Gastrocnemius medialis (tissue), 4 donors: ENCODE measurements at places on chromosomes 1 and 21.

- DNase-seq: no peak
Measured at GRCh38 chr1:223363856-223364684, at the start of gene SUSD4. SUSD4 (minus strand) TSS chr1:223364176; CDS start chr1:223363425, 751 bp downstream.

DNA sequence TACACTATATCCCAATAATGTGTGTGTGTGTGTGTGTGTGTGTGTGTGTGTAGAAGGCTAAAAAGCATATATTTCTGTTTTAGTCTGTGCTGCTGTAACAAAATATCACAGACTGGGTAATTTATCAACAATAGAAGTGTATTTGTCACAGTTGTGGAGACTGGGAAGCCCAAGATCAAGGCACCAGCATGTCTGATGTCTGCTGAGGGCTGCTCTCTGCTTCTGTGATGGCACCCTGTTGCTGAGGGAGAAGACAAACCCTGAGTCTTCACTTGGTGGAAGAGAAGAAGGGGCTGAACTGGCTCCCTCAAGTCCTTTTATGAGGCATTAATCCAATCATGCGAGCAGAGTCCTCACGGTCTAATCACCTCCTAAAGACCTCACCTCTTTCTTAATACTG, 23.0 kb upstream of the RAB4A start:
- no peak for DNase-seq

DNA sequence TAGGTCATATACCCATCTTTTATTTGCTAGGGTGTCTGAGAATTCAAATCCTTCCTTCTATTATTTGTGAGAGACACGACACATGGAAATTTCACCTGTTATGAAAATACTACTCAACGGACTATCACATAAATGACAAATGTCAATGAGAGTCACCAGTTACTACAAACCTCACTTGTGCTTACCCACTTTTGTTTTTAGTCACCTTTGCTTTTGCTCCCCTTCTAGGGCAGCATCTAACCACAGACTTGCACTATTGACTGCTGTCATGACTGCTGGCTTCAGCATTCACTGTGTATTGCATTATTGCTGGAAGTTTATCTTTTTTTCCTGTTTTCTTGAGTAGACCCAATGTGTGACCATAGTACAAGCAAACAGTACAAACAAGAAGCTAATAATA, 1048.0 kb downstream of the PLA2G4A start:
- no peak for DNase-seq

- no peak for DNase-seq
Measured at GRCh38 chr1:188023206-188023605, 1194.5 kb downstream of the PLA2G4A start.

DNA sequence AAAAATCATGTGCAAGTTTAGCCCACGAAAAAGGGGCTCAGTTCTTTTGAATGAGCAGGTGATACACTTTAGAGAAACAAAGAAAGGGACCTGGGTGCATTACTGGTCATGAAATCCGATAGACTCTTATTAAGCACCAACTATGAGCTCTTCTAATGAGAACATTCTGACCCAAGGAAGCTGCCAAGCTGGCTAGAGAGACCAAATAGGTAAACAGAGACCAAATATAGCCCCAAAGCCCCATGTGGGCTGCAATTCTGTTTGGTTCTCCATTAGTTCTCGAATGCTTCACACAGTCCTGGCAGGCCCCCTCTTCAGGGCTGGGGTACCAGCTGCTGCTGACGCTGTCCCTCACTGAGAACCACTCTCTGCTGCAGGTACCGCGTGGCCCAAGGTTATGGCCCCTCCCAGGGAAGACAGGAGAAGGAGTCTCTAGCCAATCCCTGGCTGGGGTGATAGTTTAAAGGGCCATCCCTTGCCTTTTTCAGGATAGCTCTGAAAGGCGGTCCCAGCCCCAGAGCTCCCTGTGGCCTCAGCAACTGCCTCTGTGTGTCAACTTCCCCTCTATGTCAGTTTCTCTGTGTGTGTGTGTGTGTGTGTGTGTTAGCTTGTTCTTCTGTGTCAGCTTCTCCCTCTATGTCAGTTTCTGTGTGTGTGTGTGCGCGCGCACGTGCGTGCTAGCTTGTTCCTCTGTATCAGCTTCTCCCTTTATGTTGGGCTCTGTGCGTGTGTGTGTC, 7.1 kb upstream of the UBXN10 start:
- DNase-seq: peak; percentile 20

DNA sequence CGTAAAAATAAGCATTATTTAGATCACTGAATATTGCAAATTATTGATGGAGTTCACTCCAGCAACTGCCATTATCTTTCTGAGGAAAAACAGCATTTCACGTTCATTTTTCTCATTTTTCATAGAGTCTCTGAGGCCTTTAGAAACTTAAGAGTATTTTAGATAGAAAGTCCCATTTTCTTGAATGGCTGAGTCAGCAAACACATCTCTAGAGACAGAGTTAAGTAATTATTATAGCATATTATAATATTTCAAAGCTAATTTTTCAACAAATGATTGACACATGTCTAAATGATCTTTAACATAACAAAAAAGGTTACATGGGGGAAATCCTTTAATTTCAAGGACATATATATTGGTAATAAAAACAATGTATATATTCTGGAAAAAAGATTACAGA, 31.8 kb downstream of the RGS18 start:
- DNase-seq: no peak

- no peak for DNase-seq
Measured at GRCh38 chr1:231706934-231707333, 80.3 kb downstream of the DISC1 start.

GRCh38 chr1:171610385-171610784, 11.7 kb upstream of the MYOCOS start:
- no peak for DNase-seq

DNA sequence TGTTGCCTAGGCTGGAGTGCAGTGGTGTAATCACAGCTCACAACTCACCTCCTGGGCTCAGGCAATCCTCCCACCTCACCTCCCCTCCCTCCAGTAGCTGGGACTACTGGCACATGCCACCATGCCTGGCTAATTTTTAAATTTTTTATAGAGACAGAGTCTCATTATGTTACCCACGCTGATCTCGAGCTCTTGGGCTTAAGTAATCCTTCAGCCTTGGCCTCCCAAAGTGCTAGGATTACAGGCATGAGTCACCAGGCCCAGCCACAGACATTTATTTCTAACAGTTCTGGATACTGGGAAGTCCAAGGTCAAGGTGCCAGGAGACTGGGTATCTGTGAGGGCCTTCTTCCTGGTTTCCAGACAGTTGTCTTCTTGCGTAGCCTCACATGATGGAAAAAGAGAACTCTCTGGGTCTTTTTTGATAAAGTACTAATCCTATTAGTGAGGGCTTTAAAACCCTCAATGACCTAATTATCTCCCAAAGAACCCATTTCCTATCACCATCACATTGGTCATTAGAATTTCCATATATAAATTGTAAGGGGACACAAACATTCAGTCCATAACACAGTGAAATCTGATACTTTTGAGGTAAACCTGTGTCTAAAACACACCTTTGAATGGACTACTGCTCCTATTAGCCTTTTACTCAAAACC, 67.9 kb downstream of the PHACTR4 start:
- peak; percentile 77 for DNase-seq

GRCh38 chr1:102967786-102968185, 140.5 kb downstream of the COL11A1 start:
- no peak for DNase-seq

- no peak for DNase-seq
Measured at GRCh38 chr21:21000591-21001175, 2.5 kb downstream of the NCAM2 start.

GRCh38 chr1:204084247-204084772, 11.4 kb downstream of the SOX13 start:
- peak; percentile 85 for DNase-seq

DNA sequence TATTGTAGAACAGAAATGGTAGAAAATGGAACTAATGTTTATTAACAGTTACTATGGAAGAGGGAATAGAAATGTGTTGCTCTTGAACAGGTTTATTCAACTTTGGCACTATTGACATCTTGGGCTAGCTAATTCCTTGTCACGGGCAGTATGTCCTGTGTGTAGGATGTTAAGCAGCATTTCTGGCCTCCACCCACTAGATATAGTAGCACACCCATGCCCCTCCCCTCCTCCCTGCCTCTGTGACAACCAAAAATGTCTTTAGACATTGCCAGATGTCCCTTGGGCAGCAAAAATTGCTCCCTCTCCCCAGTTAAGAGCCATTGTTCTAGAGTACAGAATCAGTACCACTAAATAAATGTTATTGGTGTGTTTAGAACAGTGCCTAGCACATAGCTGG, 91.4 kb upstream of the TPTE start:
- DNase-seq: no peak

DNA sequence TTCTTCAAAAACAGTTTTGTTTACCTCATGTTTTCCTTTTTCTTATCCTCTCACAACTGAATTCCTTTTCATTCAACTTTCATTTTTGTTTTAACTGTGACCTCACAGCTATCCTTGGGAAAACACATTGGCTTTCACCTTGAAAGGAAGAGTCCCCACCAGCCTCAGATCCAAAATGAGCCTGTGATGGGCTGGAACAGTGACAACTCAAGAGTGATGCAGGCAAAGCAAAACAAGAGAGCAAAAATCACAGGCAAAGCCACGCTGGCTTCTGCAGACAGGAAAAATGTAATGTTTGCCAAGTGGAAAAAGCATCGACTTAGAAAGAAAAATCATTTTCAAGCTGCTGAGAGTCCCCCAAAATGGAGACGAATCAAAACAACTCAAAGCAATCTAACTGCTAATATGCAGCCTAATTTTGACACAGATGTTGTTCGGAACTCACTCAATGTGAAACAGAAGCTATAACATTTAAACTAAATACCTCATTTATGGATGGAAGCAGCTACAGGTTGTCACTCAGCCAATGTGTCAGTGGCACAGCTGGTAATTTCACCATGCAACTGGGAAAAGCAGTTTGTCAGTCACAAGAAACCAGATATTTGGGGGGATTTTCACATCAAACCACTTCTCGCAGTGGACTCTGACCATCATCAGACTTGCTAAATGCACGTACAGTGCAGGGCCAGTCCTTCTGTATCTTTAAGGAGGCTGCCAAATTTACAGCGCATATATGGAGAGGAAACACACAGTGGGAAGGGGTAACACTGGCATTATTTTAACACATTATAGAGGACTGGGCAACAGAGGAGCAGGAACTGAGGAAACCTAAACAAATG, 50.7 kb downstream of the ALG14 start:
- DNase-seq: no peak

DNA sequence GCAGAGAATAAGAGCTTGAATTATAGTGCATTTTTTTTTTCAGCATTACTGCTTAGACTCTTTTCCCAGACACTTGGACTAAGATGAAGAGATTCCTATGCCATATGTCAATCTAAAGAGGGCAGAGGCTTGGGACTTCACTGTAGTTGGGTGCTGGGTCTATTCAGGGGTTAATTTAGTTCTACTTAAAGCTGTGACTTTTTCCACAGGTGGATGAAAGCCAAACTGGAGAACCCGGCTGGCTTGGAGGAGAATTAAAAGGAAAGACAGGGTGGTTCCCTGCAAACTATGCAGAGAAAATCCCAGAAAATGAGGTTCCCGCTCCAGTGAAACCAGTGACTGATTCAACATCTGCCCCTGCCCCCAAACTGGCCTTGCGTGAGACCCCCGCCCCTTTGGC, 104.8 kb downstream of the ATP5PO start:
- DNase-seq: no peak

DNA sequence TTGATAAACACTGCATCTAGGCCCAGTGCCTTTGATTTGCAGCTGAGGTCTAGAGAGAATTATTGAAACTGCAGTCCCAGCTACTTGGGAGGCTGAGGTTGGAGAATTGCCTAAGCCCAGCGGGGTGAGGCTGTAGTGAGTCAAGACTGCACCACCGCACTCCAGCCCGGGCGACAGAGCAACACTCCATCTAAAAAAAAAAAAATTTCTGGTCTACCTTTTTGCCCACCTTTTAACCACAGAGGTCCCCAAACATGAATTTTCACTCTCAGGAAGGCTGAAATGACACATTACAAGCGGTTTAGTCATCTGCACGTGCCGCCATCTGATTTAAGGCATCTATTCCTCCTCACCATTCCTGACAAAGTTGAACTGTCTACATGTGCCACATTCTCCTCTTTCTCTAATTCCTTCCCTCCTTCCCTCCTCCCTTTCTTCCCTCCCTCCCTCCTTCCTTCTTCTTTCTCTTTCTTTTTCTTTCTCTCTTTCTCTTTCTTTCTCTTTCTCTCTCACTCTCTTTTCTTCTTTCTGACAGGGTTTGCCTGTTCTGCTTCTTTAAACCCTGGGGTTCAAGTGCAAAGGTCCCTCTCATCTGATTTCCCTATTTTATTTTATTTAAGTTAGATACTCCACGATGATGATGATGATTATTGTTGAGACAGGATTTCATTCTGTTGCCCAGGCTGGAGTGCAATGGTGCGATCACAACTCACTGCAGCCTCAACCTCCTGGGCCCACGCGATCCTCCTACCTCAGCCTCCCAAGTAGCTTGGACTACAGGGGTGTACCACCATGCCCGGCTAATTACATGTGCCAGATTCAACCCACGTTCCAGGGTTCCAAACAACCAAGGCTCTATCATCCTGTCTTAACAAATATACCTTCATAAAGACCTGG, 3.0 kb upstream of the SOD1 start:
- DNase-seq: no peak

GRCh38 chr1:161885003-161885402, 118.9 kb downstream of the ATF6 start:
- DNase-seq: no peak

GRCh38 chr1:205938682-205939081, 4.6 kb downstream of the SLC26A9 start:
- DNase-seq: no peak

GRCh38 chr1:20439282-20439681, 46.7 kb downstream of the CAMK2N1 start:
- DNase-seq: no peak

GRCh38 chr1:68216089-68216772, 16.1 kb downstream of the WLS start:
- no peak for DNase-seq

DNA sequence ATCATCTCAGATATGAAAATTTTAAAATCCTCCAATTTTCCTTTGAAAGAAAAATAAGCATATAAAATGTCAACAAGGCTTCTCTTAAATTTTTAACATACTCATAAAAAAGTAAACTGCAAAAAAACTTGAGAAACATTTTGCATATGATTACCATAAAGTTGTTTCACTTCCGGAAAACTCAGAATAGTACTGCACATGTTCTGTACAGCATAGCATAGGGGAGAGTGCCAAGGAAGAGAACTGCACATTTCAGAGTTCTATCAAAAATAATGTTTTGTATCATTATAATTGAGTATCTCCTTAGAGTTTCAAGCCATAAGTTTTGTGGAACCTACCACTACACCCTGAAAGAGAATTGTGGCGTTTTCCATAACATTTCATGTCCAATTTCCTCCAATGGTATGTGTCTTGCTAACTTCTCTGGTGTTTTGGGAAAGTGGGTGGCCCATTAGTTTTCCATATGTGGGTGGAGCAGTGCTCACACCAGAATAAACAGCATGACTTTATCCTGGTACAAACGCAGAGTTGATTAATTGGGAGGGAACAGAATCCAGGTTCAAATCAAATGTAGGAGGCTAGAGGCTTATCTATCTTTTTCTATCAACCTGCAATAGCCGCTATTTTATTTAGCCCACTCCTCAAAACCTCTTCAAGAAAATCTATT, 430.9 kb downstream of the LMO4 start:
- DNase-seq: no peak

GRCh38 chr1:235735621-235736020, 86.0 kb upstream of the GNG4 start:
- DNase-seq: no peak

GRCh38 chr1:154841384-154841783, 28.7 kb downstream of the KCNN3 start:
- DNase-seq: no peak
